ENCODE measurements at places on chromosomes 16 and 17.

GRCh38 chr16:68166264-68166663 lies 69.7 kb downstream of the ESRP2 start:
- DNase-seq = no peak

DNA sequence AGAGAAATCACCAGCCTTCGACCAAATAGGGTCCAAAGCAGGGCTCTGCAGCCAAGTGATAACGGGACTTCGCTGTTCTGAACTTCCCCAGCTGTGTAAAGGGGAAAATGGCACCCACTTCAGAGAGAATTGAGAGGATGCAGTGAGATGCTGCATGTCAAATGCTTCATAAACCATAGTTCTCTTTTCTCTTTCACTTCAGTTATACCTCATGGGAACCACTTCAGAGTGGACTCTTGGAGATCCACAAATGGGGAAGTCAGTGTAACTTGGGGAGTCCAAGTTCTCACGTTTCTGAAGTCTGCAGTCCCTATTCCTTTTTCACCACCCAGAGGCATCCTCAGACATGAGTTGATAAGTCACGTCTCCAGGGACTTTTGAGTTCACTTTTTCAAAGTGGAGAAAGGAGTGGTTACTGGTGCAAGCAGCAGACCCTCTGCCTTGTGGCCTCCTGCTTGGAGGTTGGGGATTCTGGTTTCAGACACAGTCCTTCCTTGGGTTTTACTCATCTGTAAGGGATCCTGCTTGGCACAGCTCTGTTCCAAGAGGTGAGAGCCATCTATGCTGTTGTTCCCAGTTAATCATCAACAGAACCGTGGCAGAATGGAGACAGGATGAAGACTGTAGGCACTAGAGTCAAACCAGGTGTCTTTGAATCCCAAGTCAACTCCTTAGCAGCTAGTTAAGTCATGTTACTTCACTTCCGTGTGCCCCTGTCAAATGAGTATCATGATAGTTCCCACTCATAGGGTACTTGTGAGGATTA lies 123.4 kb upstream of the NOL11 start:
- no peak for DNase-seq

- DNase-seq = no peak
Measured at GRCh38 chr16:59210955-59211541, 476.9 kb upstream of the GOT2 start.

DNA sequence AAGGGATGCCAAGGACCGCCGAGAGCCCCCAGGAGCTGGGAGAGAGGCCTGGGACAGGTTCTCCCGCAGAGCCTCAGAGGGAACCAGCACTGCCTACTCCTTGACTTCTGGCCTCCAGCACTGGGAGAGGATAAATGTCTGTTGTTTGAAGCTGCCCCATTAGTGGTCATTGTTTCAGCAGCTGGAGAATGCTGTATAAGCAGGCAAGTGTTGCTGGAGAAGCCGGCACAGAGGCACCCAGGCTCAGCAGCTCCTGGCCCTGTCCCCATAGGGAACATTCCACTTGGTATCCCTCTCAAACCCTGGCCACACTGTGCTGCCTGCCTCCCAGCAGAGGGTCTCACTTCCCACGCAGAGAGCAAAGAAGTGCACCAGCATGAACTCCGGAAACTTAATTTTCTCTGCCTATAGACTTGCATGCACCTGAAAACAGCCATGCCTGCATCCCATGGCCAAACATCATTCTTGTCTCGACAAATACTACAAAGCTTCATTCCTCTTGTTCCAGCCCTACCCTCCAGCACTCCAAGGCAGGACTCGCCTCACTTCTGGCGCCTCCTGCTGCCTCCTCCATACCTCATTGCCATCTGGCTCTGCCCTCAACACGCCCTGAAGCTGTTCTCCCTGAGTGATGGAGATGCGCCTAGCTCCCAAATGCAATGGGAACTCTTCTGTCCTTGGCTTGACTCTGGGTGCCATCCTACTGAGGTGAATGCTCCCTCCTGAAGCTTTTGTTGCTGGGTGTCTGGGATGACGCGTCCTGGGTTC lies 88.1 kb downstream of the DNAH17 start:
- no peak for DNase-seq

GRCh38 chr17:10733666-10734065 lies 3.8 kb upstream of the TMEM220 start:
- no peak for DNase-seq

DNA sequence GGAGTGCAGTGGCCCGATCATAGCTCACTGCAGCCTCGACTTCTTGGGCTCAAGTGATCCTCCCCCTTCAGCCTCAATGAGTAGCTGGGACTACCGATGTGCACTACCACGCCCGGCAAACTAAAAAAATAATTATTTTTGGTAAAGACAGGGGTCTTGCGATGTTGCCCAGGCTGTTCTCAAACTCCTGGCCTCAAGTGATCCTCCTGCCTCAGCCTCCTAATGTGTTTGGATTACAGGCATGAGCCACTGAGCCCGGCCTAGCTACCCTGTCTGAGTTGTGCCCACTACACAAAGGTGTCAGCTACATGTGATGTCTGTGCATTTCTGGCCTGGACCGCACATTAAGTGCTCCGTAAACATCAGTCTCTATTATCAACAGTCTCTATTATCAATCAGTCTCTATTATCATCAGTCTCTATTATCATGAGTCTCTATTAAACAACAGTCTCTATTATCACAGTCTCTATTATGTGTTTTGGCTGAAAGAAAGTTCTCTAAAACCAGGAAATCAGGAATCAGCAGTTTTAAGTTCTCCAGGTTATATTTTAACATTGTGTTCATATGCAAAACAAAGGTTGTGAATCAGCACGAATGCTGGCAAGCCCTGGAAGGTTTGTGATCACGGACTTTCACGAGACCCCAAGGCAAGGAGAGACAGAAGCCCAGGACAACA lies 721 bp upstream of the WWOX start:
- DNase-seq = no peak

- no peak for DNase-seq
Measured at GRCh38 chr17:62187681-62188080, 122.6 kb upstream of the MED13 start.

- DNase-seq = no peak
Measured at GRCh38 chr17:40283662-40284061, 4.0 kb upstream of the CDC6 start.

DNA sequence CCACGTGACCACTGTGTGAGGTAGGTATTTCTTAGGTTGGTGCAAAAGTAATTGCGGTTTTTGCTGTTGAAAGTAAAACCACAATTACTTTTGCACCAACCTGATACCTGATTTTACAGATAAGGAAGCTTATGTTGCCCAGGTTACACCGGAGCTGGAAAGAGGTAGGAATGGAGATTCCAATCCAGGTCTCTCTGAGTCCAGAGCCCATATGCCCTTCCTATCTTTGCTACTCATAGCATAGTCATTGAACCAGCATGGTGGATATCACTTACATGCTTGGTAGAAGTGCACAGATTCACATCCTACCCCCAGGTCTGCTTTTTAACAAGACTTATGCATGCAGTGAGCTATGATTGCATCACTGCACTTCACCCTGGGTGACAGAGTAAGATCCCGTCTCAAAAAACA lies 61.8 kb downstream of the ARSG start:
- no peak for DNase-seq

DNA sequence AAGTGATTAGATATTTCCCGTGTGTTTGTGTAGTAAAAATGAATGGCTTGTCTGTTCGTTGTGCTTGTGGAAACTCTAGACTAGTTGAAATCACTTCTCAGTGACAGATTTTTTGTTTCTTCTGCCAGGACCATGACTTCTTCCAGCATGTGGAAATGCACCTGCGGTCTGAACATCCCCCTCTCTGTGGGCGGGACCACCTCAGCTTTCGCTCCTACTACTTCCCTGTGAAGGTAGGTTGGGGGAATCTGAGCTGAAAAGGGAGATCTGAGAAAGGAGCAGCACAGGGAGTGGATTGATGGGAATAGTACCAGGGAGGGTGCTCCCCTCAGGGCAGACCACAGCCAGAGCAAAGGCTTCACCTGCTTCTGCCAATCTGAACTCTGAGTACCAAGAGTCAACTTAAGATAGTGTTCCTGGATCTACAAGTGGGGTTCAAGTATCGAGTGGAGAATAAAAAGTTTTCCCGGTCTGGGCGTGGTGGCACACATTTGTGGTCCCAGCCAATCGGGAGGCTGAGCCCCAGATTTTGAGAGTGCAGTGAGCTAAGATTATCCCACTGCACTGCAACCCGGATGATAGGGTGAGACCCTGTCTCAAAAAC lies 47.5 kb downstream of the SF3B3 start:
- DNase-seq = no peak

DNA sequence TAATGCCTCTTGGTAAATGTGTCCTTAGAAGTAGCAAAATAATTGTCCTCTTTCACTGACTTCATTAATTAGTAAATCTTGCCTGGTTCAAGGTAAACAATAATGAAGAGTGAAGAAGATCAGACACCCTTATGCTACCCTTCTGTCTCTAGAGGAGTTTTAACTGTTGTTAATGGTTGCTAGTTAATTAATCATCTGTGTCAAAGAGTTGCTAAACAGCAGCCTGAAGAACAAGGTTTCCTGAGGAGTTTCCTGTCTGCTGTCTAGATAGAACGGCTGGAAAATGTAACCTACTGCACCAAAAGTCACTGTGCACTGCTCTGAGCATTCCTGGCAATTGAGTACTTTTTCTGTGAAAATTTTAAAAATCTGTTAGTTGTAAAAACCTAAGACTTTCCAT lies 131.3 kb downstream of the NLK start:
- DNase-seq = no peak

GRCh38 chr16:51658531-51658930 lies 507.5 kb upstream of the SALL1 start:
- DNase-seq = no peak

DNA sequence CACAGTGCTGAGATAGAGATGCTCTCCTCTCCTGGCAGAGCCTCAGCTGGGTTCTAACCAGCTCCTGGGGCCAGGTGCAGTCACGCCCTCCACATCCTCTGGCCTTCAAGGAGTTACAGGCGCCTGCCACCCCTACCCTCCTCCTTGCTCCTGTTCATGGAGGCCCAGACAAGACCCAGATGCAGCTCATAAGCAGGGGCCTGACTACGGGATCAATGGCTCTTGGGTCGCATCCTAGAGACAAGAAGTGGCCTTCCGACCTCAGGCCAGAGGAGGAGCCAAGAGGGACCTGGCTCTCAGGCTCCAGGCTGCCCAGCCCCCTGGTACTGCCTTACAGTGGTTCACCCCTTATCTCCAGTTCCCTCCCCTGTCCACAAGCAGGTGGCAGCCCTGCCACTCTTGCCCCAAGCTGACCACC lies 23.0 kb downstream of the ARHGAP27 start:
- no peak for DNase-seq

DNA sequence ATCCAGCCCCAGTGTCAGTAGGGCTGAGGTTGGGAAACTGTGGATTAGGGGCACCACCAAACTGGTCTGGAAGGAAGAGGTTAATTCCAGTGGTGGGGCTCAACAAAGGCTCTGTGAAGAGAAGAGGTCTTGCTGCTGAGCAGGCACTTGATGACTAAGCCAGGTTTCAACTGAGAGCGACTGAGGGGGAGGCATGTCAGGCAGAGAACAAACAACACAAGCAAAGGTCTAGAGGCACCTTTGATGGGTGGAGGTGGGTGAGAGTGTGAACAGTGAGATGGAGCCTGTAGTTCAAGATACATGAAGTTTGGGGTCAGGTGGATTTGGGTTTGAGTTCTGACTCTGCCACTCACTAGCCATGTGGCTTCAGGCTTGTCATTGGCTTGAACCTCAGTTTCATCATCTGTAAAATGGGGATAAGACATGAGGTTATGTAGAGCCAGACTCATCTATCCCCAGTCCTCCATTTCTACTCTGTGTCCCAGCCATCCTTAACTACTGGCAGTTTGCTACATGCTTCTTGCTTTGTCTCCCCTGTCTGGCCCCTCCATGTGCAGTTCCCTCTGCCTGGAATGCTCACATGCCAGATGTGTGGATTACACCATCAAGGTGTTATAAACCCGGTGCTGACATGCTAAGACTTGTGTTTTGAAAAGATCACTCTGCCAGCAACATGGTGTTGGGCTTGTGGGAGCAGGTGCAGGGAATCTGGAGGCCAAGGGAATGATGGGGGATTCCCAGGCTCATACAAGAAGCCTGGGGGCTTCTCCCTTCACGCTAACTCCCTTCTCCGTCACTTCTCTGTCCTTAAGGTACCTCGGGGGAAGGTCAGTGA lies 3.0 kb upstream of the RMI2 start:
- DNase-seq = no peak

DNA sequence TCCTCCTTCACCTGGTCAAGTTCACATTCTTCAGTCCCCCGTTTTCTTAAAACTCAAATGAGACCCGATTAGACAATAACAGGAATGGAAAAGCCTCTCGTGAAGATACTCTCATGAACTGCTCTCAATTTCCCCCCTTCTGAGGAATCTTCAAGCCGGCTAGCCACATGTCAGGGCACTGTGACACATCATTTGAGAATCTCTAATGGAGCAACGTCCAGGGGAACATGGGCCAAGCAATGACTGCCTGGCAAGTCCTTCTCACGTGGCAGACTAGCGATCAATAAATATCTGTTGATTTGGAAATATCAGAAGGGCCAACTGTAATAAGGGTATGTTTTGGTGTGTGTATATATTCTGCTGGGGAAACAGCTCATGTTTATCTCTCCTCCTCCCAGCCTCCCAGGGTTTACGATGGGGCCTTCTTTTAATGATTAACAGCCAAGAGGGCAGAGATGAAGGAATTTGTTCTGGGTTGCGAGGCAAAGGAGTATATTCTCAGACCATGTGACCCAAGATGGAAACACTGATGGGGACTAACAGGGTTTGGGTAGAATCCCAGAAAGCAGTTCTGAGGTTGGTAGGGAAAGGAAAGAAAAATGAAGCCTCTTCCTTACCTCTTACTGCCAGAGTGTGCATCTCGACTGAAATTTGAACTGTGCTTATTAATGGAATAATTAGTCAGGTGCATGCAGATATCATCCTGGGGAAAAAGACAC lies 21.4 kb downstream of the TTLL6 start:
- no peak for DNase-seq

DNA sequence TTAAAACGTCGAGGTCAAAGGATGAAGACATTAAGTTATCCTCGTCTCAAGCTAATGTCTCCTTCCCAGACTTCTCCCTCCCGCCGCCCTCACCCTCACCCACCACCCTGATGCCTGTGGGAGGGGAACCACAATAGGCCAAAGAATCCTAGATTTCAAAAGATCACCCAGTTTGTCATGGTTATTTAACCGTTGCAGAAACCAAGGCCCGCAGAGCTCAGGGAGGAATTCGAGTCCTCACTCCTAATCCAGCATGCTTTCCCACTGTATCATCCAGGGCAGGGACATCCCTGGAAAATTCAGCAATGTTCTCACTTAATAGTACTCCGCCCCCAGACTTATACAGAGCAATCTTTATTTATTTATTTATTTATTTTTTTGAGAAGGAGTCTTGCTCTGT lies 41.8 kb upstream of the MYH10 start:
- DNase-seq = no peak

DNA sequence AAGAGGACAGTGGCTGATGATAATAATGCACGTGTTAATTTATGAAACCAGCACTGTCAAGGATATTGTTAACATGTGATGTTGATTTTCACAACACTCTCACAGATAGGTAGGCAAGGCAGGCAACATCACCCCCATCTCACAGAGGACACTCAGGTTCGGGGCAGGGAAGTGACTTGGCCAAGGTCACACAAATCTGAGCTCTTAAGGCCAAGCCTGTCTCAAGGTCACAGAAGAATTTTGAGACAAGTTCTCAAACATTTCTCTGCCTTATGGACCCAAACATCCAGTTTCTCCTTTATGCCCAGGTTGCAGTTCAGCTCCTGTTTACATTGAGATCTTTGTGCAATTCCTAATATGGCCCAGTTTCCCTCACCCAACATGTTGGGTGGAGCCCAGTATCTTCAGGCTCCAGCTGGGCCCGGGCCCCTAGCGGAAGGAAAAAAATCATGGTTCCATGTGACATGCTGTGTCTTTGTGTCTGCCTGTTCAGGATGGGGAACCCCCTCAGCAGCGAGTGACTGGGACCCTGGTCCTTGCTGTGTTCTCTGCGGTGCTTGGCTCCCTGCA lies 1.3 kb downstream of the SLC2A4 start:
- DNase-seq = no peak

Data from DMS153 (cell line).